Heart right ventricle (tissue), 16 donors: ENCODE measurements at places on chromosomes 4 and X. TPM values are rescaled to one million over a fixed set of nuclear protein-coding genes. Genes with fewer than 3 reads are reported as not detected.

POU3F4 gene
- total RNA-seq = not detected

LRIT3 gene
- not detected for total RNA-seq

OPRPN gene
- not detected for total RNA-seq

- no peak for DNase-seq
Measured at GRCh38 chrX:79084923-79085322, 59.6 kb upstream of the GPR174 start.

GRCh38 chr4:161249779-161250440 is 913.9 kb downstream of the FSTL5 start:
- no peak for DNase-seq

- no peak for DNase-seq
Measured at GRCh38 chrX:53125506-53125905, 31.6 kb downstream of the KANTR start.

- DNase-seq = no peak
Measured at GRCh38 chr4:163665521-163666331, 171.2 kb downstream of the TMA16 start.

DNA sequence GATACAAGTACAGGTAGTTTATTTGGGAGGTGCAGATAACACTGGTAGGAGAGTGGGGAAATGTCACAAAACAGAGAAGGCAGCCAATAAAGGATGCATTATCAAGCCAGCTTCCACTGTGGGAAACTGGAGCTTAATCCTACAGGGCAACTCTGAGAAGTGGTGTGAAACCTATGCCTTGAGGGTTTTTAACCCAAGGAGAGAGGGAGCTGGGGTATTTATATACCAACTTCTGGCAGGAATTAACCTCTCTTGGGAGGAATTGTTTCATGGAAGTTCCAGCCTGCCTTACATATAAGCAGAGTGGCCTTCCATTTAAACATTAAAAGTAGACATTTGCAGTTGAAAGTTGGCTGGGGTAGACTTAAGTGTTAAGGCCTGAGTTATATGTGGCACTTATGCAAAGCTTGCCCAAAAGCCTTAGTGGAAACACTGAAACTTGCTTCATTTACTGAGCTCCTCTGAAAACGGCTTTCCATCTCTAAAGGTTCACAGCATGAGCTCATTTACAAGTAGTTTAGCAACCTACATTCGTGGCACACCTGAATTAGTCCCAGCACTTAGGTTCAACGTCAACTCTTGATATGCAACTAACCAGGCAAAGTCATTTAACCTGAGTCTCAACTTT is 19.2 kb downstream of the MAGEB17 start:
- no peak for DNase-seq
